Stimulated activated CD4-positive, alpha-beta T cell treated with anti-CD3 and anti-CD28 coated beads, Interleukin-1b, Interleukin-23, amount 100 ng/mL, for 1 hour (primary cell): ENCODE measurements at places on chromosomes 2 and 18.

- DNase-seq = no peak
Observed at GRCh38 chr18:42813570-42813969, 301.9 kb downstream of the RIT2 start.

DNA sequence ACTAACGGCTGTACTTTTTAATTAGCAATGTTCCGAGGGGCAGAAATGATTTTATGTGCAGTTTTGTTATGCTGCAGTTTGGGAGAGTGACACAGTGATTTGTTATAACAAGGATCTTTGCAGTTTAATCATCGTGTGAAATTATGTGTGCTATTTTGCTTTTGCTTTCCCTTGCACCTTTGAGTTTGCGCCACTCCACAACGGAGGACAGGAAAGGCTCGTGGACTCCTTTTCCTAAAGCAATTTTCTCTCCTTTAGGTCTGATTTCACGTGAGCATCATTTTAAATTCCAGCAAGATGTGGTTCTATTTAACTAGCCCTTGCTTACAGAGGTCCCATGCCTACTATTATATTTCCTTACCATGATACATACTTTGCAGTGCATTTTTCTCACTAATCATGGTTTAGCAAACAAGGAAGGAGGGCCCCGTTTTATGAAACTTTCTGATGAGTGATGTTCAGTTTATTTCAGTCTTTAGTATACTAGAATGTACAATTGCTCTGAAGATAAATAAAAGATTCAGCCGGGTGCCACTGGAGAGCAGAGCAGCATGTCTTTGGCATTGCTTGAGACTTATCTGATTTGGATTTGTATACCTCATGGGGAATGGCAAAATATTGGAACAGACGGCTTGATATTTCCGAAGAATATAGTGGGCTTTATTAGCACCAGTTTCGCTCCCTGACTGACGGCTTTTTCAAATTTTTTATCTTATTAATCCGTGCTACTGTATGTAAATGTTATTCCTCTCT, 528.2 kb upstream of the FANCL start:
- DNase-seq = no peak

GRCh38 chr2:84338069-84338468, 121.0 kb downstream of the SUCLG1 start:
- DNase-seq = no peak

GRCh38 chr2:128442891-128443302, 124.2 kb upstream of the HS6ST1 start:
- DNase-seq = no peak

DNA sequence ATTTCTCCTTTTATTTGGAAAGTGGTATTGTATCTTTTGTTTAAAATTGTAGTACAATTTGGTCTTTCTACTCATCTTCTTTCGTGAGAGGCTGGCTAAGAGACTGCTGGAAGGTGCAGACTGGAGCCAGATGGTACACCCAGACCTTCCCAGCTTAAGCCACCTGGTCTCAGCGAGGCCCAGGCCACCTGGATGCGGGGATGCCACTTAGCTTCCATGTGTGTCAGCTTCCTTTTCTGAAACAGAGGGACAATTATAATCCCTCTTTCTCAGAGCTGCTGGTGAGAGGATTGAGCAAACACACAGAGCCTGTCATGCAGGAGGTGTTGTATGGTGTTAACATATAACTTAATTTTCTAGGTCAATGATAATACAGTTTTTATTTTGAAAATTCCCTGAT, 17.4 kb downstream of the FARP2 start:
- DNase-seq = no peak

GRCh38 chr2:11212645-11213044, 57.4 kb downstream of the SLC66A3 start:
- no peak for DNase-seq

GRCh38 chr2:106664669-106665068, 177.5 kb downstream of the CD8B2 start:
- no peak for DNase-seq

DNA sequence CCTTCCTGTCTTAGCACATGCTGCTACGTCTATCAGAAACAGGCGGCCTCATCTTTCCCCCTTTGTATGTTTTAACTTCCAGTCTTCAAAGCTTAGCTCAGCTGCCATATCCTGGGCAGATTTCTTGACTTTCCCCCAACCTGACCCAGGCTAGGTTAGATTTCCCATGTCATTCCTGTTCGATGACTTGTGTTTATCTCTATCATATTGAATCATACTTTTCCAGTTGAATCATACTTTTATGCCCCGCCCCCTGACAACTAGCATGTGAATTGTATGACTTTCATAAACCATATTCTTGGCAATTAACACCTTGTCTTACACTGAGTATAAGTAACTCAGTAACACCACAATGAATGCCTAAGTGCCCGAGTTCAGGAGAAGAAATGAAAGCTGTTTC, 128.3 kb downstream of the CYRIA start:
- no peak for DNase-seq

DNA sequence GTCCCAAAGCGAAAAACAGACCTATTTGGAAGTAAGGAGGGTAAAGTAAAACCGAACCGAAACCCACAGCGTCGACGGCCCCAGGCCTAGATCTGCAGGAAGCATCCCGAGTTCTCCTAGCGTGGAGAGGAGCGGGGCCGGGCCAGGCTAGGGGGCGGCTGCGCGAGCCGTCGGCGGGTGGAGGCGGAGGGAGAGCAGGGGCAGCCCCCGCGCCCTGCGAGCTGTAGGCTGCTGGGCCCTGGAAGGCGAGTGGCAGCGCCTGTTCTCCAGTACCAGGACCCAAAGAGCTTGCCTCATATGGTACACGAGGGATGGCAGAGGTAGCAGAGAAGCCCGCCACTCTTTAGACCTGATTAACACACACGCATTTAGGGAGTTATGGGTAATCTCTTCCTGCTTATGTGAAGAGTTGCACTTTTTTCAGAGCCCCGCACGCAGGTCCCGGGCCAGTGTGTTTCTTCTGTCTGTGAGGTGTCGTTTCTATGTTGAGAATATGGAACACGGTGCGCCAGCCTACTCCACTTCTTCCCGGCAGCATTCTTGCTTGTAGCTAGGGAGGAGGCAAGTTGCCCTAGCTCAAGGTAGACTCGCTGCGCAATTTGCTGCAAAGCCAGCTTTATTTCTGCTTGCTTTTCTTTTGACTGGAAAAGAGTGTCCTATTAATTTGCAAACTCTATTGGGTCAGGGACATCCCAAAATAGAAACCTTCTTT, 71.1 kb downstream of the ARHGEF33 start:
- DNase-seq = no peak

DNA sequence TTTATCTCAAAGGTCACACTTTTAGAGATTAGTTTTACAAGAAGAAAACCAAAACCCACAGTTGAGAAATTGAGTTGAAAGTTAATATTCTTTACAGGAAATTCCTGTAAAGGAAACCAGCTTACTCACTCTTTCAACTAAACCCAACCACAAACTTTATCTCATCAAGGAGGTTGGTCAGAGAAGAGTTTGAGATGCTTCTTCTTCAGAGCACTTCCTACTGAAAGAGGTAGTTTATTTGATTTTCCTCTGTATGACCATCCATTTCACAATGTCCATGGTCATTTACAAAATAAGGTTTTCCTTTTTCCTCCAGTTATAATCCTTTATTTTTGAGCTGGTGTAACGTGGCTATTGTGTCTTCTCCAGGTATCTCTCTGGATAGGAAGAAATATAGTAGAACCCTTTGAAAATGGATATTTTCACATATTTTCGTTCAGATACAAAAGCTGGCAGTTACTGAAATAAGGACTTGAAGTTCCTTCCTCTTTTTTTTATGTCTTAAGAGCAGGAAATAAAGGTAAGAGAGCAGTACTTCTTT, 4.5 kb upstream of the IL18RAP start:
- no peak for DNase-seq

GRCh38 chr2:68134554-68134953, 23.1 kb upstream of the PNO1 start:
- DNase-seq = no peak

GRCh38 chr2:216837740-216838139, 22.1 kb downstream of the TNP1 start:
- DNase-seq = no peak

DNA sequence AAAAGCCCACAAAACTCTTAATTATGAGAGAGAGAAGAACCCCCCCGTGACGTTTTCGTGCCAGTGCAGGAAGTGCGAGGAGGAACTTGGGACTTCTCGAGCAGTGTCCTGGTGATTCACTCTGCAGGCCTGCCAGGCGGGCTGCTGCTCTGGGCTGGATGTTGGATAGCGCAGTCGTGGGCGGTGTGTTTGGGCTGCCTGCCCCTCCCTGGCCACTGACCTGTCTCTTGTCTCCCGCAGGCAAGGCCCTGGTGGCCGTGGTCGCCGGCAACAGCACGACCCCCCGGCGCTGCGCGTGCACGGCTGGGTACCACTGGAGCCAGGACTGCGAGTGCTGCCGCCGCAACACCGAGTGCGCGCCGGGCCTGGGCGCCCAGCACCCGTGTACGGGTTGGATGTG, 29.0 kb downstream of the TNFRSF11A start:
- no peak for DNase-seq

GRCh38 chr2:47429795-47430194, 26.8 kb downstream of the MSH2 start:
- DNase-seq = no peak

DNA sequence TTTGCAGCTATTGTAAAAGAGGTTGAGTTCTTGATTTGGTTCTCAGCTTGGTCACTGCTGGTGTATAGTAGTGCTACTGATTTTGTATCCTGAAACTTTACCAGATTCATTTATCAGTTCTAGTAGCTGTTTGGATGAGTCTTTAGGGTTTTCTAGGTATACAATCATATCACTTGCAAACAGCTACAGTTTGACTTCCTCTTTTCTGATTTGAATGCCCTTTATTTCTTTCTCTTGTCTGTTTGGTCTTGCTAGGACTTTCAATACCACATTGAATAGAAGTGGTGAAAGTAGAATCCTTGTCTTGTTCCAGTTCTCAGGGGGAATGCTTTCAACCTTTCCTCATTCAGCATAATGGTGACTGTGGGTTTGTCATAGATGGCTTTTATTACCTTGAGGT, 210.5 kb upstream of the DPP10 start:
- no peak for DNase-seq

DNA sequence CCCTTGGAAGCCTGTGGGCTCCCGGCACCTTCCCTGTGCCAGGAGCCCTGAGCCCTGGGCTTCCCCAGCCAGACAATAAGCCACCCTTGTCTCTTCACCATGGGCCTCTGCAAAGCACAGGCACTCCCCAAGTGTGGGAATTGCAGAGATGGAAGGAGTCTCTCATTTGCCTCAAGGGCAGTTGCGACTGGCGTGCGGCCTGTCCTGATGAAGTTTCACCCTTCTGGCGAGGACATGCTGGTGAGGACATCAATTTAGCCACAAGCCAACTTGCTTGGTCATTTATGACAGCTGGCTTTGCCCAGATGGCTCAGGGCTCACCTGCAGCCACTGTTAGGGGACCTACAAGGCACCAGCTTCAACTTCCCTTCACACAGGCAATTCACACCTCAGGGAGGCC, 180.2 kb downstream of the ANAPC1 start:
- DNase-seq = no peak

GRCh38 chr18:11548396-11548795, 61.0 kb upstream of the SLC35G4 start:
- DNase-seq = no peak

- DNase-seq = no peak
Observed at GRCh38 chr2:163658556-163658955, 77.3 kb downstream of the FIGN start.

- no peak for DNase-seq
Observed at GRCh38 chr2:20062615-20063545, 11.5 kb upstream of the LAPTM4A start.

DNA sequence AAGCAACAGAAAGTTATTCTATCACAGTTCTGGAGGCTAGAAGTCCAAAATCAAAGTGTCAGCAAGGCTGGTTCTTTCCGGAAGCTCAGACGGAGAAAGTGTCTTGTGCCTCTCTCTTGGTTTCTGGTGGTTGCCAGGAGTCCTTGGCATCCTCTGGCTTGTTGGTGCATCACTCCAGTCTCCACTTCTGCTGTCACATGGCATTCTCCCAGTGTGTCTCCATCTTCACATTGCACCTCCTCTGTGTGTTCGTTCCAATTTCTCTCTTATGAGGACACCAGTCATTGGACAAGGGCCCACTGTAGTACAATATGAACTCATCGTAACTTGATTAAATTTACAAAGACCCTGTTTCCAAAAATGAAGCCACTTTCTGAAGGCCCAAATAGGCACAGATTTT, 175.4 kb upstream of the ATP5MC3 start:
- no peak for DNase-seq

- no peak for DNase-seq
Observed at GRCh38 chr18:23365602-23366001, 87.5 kb upstream of the RIOK3 start.

GRCh38 chr2:129757915-129758783, 221.3 kb upstream of the RAB6C start:
- no peak for DNase-seq

DNA sequence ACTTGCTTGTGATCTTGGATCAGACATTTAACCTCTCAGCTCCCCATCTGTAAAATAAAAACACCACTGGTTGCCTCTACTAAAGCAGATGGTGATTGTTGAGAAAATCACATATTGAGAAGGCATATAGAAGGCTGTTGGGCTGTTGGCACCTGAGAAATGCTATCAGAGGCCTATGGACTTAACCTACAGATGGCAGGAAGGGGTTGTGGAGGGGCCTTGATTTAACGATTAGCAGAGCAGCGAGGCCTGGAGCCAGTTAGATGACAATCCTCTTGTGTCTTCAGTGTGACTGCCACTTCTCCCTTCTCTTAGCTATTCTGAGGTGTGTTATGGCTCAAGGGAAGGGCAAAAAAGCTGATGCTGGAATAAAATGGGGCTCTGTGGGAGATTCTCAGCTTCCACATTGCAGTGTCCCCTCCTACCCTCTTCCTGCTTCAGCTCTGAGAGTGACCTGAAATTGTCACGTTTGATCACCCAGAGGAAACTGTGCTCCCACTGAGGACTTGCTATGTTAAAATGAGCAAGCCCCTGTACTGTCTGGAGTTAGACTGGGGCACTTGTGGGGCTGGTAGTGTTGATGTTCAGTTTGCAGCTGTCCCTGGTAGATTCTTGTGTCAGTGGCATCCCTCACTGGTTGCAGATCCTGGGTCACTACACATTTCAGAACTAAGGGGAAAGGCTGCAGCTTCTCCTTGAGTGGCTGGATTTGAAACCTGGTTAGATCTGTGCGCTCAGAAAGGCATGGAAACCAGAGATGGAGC, 31.5 kb downstream of the CXCR4 start:
- DNase-seq = no peak

DNA sequence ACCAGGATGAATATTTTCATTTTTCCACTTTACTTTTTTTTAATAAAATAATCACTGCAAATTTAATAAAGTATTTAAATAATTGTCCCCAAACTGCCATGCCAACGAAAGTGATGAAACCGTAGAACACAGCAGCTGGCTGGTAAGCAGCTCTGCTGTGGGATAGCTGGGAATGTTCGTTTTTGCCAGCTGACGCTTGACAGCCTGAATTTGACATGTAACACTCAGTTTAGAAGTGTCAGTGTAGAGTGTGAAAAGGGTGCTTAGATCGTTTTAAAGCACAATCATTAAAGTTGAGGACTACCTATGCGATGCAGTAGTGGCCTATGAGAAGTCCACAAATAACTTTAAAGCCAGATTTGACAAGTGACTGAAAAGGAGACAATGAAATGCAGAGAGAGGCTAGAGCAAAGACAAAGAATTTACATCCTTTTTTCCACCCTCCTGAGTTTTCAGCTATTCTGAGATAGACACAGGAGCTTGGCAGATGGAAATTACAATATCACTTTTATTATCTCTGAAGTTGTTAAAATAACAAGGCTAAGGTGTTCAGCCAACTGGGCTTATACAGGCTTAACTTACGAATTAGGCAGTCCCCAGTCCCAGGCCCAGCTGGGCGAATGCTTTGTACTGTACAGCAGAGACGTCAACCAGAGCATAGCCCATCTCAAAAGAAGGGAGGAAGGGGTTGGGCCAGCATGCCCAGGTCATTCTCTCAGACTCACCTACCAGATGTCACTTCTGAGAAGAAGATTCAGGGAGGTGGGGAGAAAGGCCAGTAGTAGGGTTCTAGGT, 31.9 kb upstream of the SLC1A4 start:
- DNase-seq = no peak
